ENCODE measurements at places on chromosomes 4 and X.

GRCh38 chrX:130136496-130136895 is 26.2 kb upstream of the ELF4 start:
- DNase-seq, result no peak

GRCh38 chr4:16120720-16121119 is 36.9 kb upstream of the PROM1 start:
- no peak for DNase-seq

DNA sequence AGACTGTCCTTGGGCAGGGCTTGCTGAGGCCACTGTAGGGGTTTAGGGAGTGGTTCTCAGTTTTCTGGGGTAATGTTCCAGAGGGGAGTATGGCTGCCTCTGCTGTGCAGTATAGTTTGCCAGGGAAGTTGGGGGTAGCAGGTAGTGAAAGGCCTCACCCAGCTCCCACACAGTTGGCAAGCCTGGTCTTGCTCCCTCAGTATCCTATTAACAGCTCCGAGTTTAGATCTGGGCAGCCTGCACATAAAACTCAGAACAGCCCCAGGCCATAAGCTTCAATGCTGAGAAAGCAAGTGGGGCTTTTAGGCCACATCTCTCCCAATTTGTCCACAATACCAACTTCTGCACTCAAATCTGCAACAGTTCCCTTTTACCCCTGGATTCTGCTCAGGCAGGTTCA is 205.2 kb downstream of the GALNTL6 start:
- no peak for DNase-seq

DNA sequence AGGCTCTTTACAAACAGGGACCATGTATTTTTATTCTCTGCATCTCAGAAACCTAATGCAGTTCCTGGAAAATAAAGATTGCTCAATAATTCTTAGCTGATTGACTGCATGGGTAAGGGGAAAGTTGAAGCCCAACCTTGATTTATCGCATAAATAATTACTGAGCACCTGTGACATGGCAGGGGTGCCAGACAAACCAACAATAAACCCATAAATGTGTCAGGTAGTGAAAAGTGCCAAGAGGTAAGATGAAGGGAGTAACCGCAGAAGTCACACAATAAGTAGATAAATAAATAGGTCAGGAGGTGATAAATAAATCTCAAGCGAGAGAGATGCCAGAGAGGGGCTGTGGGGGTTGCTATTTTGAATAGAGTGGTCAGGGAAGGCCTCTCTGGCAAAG is 20.1 kb upstream of the AP1S2 start:
- no peak for DNase-seq

- DNase-seq, result no peak
These were observed 48.4 kb upstream of the PRPS1 start for GRCh38 chrX:107579956-107580355.

DNA sequence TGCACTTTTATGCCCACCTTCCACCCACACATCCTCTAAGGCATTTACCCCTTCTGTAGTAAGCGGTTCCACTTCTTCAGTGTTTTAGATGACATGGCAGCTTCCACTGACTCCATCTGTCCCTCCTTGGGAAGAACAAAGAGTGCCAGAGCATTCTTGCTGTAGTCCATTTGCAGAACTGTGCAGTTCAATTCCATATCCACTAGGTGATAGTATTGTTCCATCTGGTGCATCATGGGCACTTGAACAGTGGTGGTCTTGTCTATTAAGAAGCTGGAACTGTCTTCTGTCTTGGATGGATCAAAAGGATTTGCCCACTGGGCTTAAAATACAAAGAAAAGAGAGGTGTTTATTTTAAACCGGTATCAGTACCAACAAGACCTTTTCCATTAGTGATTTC is 3.5 kb downstream of the SERPINA7 start:
- no peak for DNase-seq

GRCh38 chrX:123487669-123488068 is 245.2 kb downstream of the THOC2 start:
- DNase-seq, result no peak

GRCh38 chr4:158835226-158836001 is 66.6 kb downstream of the FNIP2 start:
- no peak for DNase-seq

DNA sequence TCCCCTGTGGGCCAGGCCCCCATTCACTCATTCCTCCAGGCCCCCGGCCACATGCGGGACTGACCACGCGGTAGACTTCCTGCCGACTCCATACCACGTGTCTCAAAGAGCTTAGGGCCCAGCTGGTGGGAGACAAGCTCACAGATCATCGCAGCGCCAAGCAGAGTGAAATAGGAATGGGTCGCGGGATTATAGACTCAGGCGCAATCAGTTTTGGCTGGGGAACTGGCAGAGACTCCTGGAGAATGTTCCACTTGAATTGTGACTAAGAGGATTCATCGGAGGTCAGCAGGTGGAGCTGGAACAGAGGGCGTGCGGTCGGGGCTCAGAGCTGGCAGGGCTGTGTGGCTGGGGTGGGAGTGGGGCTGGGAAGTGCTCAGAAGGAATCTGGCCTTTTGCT is 15.6 kb downstream of the ATP2B3 start:
- DNase-seq, result no peak

- no peak for DNase-seq
These were observed 6.7 kb downstream of the EDNRA start for GRCh38 chr4:147487616-147488015.

DNA sequence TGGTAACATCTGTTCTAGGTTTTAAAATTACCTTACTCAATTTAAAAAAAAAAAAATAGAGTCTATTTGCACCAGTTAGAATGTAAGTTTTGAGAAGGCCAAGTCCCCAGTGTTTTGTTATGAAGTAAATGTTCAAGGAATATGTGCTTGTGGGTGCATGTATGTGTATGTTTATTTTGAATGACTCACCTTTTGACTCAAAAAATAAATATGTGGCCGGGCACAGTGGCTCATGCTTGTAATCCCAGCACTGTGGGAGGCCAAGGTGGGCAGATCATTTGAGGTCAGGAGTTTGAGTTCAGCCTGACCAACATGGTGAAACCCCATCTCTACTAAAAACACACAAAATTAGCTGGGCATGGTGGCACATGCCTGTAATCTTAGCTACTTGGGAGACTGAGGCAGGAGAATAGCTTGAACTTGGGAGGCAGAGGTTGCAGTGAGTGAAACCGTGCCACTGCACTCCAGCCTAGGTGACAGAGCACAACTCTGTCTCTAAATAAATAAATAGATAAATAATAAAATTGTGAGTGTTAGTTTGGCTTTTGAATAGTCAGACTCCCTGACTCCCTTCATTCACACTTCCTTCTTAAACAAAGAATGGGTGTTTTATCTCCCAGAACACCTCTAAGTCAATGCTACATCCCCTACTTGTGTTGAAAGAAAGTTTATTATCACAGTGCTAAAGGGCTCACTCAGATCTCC is 511.3 kb upstream of the PCDH7 start:
- no peak for DNase-seq

GRCh38 chr4:177080388-177080787 is 229.3 kb upstream of the NEIL3 start:
- no peak for DNase-seq

GRCh38 chr4:39697740-39698423 is at the start of gene UBE2K:
Gene UBE2K (plus strand): TSS chr4:39698136. CDS start chr4:39698328, 192 bp downstream.
- DNase-seq, result peak; percentile 85

DNA sequence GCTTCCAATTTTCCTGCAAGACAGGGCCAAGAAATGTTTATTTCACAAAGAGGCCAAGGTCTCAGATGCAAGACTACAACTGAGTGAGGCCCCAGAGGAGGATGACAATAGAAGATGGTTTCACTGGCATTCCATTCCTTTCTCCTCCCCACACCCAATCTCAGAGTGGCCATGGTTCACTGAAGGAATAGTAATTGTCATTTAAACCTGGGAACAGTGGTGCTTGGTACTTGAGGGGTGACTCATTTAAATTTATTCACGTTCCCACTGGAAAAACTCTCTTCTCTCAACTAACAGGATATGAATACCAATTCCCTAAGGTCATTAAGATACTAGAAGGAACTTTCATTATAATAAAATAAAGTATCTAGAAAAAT is 35.3 kb upstream of the CXCL8 start:
- no peak for DNase-seq

GRCh38 chr4:156933633-156934258 is 37.9 kb downstream of the PDGFC start:
- no peak for DNase-seq

GRCh38 chr4:118026806-118027205 is 7.5 kb upstream of the NDST3 start:
- DNase-seq, result no peak

DNA sequence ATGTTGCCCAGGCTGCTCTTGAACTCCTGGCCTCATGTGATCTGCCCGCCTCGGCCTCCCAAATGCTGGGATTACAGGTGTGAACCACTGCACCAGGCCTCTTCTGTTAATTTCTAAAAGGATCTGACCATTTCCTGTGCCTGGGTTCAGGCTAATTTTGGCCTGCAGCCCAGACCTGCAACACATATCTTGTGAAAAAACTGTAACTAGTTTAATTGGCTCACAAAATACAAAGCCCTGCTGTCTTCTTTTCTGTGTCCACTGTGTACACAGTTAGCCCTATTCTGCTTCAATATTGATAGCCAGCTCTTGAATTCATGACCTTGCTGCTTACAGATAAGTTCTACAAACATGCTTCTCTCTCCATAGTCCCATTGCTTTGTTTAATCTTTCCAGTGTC is 753.5 kb downstream of the PDHA2 start:
- no peak for DNase-seq

Measured in stimulated activated CD8-positive, alpha-beta memory T cell treated with anti-CD3 and anti-CD28 coated beads, Interleukin-12 subunit alpha, Interleukin-12 subunit beta, amount 100 ng/mL, for 4 hours (primary cell).